ENCODE measurements at places on chromosomes 11 and 22.
A peak's percentile ranks its signal among the peaks of the same experiment; 100 is the strongest.

DNA sequence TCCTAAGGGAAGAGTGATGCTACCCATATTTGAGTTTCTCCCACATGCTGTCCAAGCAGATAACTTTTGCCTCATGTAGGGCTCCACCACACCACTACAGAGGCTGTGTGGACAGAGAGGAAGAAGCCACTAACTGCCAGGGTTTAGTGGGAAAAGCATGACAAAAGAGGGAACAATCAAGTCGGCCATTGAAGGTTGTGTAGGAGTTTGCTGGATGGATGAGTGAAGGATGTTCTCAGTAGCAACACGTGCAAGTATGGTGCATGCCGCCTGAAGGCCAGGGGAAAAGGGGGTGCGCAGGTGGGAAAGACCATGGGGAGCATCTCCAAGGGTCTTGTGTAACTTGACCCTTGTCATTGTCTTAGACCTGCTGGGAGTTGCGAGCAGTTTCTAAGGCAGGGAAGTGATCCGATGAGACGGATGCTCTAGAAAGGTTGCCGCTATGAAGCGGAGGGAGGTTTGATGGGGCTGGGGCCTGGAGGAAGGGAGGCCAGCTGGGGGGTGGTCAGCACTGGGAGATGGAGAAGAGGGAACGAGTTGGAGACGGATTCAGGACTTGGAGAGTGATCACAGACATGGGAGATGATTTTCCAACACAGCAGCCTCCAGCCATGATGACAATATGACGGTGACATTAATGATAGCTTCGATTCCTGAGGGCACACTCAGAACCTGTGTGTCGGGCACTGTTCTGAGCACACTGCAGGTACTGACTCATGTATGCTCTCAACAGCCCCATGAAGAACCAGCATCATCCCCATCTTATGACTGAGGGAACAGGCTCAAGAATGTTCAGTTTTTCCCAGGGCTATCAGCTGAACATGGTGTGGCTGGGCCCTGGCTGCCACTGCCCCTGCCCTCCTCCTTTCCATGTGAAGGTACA lies 53.7 kb downstream of the CD6 start:
- no peak for DNase-seq

DNA sequence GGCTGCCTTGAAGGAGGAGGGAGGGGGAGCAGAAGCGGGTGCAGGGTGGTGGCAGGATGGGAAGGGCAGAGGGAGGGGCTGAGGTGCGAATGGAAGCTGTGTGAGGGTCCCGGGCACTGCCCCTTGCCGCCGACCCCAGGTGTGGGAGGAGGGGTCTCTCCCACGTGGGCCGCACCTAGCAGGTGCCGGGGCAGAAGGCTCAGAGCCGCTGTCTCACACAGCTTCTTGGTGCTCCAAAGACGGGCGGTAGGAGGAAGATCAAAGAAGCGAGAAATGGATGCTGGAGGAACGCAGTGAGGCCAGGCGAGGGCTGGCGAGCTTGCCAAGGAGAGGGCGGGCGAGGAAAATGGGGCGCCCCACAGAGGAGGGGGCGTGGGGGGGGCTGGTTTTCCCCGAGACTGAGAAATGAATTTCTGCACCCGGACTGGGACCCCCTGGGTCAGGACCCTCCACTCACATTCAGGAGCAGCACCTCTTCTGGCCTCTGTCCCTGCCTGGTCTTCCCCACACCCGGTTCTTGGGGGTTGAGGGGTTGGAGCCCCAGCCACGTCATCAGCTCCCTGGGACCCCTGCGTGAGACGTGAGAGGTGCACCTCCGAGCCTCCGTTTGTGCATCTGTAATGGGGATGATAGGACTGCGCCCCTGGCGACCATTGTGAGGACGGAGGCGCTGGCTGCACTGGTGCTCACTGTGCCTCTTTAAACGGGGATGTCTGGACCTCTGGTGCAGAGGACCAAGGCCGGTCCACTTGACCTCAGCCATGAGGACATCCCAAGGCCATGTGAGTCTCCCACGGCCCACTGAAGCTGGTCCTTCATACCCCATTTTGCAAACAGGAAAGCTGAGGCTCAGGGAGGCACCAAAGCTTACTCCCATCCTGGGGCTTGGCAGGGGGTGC lies 16.8 kb downstream of the LSP1 start:
- peak; percentile 67 for DNase-seq

DNA sequence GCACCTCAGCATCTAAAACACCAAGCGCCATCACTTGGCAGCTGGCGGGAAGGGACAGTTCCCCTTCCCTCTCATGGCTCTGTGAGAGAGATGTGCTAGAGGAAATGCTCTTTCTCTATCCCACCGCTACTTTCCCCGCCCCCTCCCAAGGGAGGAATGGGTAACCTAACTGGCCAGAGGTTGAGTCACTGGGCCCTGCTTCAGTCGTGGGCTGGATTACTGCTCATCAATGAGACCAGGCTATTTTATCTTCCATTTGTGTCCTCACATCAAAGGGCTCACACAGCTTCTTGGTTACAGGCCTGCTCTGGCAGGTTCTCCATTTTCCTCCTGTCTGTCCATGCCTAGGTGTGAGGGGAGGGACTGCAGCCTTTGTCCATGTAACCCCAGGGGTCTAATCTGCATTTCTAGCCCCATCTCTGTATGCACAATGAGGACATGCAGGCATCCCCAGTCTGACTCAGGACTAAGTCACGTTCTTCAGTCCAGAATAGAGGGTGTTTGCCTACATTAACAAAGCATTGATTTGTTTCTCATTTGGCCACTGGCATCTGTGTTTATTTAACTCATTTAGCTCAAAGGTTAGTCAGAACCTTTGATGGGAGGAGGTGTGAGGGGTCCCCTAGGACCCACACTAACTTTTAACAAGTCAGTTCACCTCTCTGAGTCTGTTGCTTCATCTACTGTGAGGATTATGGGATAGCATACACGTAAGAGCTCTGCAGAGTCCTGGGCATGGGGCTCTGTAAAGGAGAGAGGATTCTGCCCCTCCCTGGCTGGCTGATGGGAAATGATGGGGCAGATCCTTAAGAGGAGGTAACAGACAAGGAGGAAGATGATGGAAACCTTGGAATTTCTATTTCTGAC lies 99.1 kb downstream of the XRRA1 start:
- peak; percentile 95 for DNase-seq

DNA sequence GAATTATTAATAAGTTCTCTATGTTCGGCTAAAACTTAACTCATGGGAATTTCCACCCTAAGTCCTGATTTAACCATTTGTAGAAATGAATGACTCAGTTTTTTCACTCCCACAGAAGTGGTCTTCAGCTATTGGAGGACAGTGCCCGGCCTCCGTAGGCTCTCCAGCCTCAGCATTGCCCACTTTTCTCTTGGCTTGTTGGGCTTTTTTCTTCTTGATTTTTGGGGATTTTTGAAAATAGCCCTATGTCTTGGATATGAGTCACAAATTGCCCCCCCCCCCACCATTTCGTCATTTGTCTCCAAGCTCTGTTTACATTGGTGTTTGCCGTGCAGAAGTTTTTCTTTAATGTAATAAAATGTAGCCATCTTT lies 66.7 kb downstream of the PACS1 start:
- DNase-seq, result no peak

- DNase-seq, result no peak
Observed at GRCh38 chr11:102191832-102192231, 81.6 kb downstream of the YAP1 start.

- peak; percentile 35 for DNase-seq
Observed at GRCh38 chr11:125777309-125777708, 1.3 kb downstream of the PATE2 start.

- DNase-seq, result no peak
Observed at GRCh38 chr11:56152333-56152732, 7.8 kb downstream of the OR8K5 start.

GRCh38 chr11:118434553-118435289 lies 1.6 kb upstream of the KMT2A start:
- DNase-seq, result peak; percentile 46

DNA sequence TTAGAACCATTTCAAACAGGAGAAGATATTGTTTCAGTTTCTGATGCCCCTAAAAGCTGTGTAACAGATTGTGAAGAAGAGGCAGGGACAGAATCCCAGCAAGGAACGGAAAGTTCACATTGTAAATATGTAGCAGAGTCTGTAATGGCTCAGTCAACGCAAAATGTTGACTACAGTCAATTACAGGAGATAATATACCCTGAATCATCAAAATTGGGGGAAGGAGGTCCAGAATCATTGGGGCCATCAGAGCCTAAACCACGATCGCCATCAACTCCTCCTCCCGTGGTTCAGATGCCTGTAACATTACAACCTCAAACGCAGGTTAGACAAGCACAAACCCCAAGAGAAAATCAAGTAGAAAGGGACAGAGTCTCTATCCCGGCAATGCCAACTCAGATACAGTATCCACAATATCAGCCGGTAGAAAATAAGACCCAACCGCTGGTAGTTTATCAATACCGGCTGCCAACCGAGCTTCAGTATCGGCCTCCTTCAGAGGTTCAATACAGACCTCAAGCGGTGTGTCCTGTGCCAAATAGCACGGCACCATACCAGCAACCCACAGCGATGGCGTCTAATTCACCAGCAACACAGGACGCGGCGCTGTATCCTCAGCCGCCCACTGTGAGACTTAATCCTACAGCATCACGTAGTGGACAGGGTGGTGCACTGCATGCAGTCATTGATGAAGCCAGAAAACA lies 40.8 kb downstream of the IGLL1 start:
- DNase-seq, result peak; percentile 70

GRCh38 chr22:46813816-46814597 lies 51.6 kb downstream of the TBC1D22A start:
- DNase-seq, result peak; percentile 24

- DNase-seq, result peak; percentile 23
Observed at GRCh38 chr11:59678118-59678812, 9.4 kb upstream of the PATL1 start.

DNA sequence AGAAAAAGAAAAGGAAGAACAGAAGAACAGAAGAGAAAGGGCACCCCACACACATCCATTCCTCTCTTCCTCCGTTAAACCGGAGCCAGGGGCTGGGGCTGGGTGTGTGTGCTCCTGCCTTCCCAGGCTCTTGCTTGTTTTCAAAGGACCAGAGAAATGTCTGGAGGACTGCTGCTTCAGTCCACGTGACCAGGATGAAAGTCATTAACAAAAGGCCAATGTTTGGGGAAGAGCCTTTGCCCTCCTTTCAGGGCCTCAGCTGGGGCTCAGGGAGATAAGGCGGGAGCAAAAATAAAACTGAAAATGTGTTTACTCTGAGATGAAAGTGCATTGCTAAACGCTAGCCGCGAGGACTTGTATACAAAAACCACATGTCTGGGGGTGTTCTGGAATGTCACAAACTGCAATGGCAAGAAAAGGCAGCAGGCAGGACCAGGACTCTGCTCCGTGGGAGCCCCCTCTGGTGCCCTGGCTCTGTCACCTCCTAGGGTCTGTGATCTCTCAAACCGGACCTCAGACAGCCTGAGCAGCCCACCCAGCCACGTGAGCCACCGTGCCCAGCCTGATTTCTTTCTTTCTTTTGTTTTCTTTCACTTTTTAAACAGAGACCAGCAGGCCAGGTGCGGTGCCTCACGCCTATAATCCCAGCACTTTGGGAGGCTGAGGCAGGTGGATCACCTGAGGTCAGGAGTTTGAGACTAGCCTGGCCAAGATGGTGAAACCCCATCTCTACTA lies 31.6 kb upstream of the MYH9 start:
- DNase-seq, result peak; percentile 49

Measured in LHCN-M2 (cell line).